ENCODE measurements at places on chromosomes 5 and 9.

DNA sequence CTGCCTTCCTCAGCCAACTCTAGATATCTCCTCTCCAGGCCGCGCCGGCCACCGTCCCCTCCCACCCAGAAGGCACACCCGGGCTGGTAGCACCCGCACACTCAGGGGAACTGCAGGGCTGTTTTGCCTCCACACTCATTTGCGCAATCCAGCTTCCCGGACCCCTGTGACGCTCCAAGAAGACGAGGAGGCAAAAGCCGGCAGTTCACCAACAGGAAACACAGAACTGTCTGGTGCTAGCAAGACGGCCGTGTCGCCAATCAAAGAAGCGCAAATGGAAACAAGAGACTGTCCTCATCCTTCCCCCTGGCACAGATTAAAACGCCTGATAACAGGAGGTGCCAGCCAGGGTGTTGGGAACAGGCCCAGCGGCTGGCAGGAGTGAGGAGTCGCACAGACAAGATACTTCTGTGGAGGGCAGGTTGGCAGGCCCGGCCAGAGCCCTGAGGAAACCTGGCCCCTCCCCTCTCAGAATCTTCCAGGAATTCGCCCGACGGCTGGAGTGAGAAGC lies 7.8 kb downstream of the AGPAT2 start:
- DNase-seq, result no peak

DNA sequence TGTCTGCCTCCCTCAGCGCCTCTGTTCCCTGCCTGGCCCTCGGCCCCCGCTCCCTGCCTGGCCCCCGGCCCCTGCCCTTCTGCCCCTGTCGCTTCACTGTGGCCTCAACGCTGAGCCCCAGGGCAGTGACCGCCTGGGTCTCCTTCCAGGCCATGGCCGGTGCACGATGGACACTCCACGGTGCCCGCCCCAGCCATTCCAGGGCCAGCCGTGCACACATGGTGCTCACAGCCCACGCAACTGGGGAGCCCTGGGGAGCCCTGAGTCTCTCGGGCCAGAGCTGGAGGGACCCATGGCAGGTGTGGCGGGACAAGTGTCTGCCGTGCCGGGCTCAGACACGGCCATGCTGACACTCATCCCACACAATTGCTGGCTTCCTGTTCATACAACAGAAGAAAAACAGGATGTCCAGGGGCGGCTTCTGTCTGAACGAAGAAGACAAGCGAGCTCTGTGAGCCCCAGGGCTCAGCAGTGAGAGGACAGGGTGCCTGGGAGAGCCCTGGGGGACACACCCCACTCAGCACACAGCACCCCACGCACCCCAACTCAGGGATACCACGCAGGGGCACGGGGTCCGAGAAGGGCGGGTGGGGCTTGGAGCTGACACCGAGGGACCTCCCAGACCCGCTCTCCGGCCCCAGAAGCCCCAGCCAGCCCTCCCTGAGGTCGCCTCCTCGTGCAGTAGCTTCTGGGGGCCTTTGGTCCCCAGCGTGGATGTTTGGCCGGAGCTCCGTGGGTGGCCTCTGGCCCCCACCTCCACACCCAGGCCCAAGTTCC lies 35.7 kb downstream of the EXD3 start:
- no peak for DNase-seq

DNA sequence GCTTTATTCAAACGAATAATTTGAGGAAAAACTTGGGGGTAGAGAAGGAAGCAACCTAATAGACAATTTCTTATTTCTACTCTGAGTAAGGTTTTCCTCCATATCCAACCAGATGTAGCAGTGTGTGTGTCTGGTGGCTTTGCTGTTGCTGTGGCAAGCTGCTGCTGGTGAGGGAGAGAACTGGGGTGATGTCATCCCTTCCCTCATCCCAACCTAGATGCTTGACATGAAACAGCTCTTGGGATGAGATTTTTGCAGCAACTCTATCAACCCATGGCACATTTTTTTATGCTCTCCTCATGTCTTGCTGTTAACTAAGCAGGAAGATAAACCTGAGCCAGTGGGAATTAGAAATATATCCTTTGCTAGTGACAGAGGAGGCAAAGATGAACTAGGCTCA lies 135.8 kb downstream of the PCSK1 start:
- DNase-seq, result no peak

DNA sequence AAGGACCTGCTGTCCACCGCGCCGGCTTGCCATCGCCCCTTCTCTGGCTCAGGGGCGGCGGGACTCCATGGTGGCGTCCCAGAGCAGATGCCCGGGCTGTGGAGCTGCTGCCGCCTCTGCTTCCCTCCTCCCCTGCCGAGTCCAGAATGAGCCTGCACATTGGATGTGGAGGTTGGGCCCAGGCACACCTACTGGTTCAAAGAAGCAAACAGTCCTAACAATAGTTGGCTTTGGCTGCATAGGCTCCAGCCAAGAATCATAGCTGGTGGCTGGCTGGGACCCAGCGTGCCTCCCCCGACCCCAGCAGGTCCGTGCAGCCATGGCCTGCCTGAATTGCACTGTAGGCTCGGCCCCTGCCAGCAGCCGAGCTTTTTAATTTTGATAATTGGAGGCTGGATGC lies 25.8 kb downstream of the ADAMTSL2 start:
- no peak for DNase-seq

DNA sequence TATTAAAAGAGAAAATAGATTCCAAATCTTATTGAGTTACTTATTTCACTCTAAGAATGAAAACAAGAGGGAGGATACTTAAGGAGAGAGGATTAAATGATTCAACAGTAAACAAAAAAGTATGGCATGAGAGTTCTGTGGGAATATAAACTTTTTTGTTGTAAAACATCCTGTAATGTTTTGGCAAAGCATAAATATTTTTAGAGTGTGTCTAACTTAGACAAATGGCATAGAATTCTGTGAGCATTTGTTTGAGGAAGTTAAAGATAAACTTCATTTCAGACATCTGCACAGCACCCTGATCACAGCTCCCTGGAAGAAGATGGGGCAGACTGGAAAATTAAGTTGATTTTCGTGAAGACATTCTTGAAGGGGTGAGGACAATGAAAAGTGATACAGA lies 246.8 kb upstream of the HAPLN1 start:
- DNase-seq, result no peak

DNA sequence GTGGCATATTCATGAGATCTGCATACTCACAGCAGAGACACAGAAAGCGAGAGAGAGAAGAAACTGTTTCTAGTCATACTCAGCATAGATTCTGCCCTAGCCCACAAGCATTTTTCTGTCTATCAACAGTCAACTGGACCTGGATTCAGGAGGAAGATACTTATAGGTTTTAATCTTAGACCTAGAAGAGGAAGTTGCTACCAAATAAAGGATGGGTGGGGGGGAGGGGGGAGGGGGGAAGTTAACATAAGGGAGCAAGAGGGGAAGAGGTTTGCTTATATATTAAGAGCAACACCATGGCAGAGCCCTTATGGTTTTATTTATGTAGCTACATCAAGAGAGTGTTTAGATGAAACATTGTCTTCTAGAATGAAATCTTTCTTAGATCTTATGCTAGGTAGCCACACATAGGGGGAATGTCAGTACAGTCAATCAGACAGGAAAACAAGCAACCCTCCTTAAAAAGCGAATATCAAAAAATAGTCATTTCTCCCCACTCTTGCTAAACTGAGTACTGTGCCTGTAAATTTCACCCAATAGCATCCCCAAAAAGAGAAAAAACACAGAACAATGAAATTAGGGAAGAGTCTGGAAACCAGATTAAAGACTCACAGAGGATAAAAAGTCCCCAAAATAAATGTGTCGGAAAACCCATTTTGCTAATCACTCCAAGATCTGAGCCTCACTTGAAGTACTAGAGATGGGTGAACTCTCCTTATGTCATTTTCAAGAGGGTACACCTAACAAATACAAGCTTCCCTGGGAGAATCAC lies 192.7 kb upstream of the NR4A3 start:
- DNase-seq, result no peak

DNA sequence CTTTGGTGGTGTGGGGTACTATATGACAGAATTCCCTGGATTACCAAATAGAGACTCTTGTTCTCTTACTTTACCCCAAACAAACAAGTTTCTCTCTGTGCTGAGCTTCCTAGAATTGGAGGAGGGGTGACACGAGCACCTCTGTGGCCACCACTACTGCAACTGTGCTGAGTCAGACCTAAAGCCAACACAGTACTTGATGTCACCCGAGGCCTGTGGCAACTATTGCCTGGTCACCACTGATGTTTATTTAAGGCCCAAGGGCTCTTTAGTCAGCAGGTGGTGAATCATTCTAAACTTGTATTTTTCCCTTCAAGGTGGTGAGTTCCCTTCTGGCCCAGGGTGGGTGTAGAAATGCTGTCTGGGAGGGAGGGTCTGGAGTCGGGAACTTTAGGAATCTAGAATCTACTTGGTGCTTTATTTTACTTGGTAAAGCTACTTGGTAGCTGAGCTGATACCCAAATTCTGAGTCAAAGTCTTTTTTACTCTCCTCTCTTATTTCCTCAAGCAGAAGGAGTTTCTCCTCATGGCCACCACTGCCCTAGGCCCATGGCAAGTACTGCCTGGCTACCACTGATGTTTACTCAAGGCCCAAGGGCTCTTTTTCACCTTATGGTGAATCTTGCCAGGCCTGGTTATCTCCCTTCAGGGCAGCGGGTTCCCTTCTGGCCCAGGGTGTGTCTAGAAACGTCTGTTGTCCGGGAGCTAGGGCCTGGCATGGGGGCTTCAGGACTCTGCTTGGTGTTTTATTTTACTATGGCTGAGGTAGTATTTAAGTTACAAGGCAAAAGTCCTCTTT lies 9.8 kb downstream of the LURAP1L start:
- no peak for DNase-seq

DNA sequence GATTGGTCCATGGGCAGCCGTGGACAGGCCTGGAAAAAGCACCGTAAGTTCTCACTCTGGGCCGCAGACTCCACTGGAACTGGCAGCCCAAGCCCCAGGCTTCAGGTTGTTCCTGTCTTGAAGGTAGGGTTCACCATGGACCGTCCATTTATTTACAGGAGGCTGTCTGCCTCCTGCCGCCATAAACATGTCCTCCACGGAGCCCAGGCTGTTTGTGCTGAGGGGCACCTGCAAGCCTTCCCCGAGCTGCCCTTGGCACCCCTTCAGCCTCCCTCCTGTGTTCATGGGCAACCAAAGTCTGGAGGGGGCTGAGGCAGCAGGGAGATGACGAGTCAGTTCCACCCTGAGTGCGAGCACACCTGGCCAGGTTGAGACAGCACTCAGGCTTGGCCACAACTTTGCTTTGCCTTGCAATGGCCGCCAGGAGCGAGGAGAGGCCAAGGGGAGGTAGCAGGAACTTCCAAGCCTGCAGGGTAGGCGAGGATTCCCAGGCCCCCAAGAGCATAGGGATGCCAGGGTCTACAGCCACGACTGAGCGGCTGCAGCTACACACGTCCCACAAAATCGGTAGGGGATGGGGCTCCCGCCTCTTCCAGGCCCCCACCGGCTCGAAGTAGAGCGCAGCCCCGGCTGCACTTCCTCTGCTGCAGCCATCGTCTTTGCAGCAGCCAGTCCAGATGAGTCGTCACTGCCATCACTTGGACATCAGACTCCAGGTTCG lies 1625.6 kb upstream of the ACO1 start:
- no peak for DNase-seq

DNA sequence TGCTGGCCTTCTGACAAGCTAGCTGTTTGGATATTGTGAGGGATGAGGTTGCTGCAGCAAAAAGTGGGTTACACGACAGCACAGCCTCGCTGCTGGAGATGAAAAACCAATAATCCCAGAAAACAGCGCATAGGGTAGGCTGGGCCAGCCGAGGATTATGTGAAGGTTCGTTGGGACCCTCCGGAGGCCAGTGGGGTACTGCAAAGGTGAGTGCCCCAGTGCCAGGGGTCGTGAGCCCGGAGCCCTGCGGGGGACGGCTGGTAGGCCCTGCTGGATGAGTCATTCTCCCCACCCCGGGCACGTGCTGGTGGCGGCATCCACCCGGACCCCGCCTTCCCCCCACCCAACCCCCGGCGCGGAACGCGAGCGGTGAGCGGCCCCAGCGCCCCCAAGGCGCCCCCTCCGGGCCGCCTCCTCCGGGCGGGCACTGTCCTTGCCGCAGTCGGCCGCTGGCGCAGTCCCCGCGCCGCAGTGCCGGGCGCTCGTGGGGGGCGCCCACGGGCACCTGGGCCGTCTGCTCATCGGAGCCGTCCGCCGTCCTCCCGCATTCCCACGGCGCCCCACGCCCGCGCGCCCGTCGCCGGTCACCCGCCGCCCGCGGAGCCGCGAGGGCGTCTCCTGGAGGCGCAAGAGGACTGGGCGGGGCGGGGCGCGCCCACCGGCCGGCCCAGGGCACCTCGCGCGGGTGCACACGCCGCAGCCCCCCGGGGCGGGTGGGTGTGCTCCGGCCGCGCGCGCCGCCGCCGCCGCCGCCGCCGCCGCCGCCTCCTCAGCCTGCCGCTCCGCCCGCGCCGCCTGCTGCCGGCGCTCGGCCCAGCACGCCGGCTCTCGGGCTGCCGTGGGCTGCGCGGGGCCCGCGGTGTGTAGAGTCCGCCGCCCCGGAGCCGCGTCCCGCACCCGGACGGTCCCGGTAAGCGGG lies at the start of gene PHF24:
Gene PHF24 (plus strand): TSS at position 794 of the 919 bp plus-strand sequence. CDS start 13,014 bp downstream, outside the sequence.
- DNase-seq, result no peak

- no peak for DNase-seq
Measured at GRCh38 chr5:65708145-65708544, 13.8 kb downstream of the SGTB start.

DNA sequence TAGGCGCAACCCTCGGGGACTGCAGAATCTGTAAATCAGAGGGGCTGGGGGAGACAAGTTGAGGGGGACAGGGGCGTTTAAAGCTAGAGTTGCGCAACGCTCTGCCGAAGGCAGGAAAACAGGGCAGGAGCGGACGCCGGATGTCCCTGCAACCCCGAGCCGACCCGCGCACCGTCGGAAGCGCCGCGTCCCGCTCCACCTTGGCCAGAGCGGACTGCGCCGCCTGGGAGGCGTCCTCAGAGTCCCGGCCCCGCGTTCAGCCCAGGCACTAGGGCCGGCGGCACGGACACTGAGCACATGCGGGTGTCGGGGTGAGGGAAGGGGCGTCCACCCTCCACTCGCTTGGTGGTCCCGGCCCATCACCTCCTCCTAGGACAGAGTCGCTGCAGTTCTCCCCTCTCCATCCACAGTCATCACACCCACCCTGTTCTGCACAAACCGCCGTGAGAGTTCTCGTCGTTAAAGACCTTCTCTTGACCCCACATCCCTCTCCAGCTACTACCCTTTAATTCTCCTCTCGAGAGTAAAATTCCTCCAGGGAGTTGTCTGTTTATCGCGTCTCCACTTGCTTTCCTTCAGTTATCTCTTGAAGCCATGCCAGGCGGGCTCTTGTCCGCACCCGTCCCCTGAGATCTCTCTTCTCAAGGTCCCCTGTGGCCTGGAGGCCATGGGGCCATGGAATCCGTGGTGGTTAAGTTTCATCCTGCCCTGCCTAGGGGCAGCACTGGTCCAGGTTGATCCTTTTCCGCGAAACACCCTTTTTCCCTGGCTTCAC lies 796 bp upstream of the PDLIM7 start:
- DNase-seq, result no peak

GRCh38 chr9:129490583-129491486 lies 130.1 kb downstream of the C9orf50 start:
- DNase-seq, result no peak

All from stimulated activated CD8-positive, alpha-beta memory T cell treated with anti-CD3 and anti-CD28 coated beads, Interleukin-7, amount 100 ng/mL, for 1 hour (primary cell).